ENCODE measurements at places on chromosomes 3 and 15. TPM values are rescaled to one million over a fixed set of nuclear protein-coding genes. Genes with fewer than 3 reads are reported as not detected.

Gene CCNB2
- total RNA-seq = 93.8 TPM

Gene CILP
- 0.23 TPM for total RNA-seq

Gene ACKR4
- not detected for total RNA-seq

Gene TUSC7
- total RNA-seq = not detected

Gene CNTN6
- not detected for total RNA-seq

Gene DUOX2
- total RNA-seq = 0.01 TPM

Gene XCR1
- total RNA-seq = not detected
